Kasumi-1 (cell line): ENCODE measurements at places on chromosomes 7 and 10.

- DNase-seq, result no peak
Observed at GRCh38 chr7:120547605-120548004, 274.6 kb downstream of the KCND2 start.

DNA sequence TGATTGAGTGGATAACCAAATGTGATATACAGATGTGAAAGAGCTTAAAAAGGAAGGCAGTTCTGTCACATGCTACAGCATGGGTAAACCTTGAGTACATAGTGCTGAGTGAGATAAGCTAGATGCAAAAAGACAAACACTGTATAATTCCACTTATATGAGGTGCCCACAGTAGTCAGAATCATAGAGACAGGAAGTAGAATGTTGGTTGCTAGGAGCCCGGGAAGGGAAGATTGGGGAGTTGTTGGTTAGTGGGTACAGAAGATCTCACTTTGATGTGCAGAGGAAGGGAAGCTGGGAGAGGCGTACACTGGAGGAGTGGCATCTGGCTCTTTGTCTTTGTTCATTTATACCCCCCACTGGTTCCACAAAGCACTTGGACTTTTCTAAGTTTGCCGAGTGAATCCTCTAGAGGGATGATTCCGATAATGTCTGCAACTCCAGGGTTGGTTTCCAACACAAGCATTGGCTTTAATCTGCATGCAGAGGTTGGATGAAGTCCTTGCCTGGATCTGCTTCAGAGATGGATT is 39.5 kb downstream of the TSPAN14 start:
- DNase-seq, result peak; percentile 98

DNA sequence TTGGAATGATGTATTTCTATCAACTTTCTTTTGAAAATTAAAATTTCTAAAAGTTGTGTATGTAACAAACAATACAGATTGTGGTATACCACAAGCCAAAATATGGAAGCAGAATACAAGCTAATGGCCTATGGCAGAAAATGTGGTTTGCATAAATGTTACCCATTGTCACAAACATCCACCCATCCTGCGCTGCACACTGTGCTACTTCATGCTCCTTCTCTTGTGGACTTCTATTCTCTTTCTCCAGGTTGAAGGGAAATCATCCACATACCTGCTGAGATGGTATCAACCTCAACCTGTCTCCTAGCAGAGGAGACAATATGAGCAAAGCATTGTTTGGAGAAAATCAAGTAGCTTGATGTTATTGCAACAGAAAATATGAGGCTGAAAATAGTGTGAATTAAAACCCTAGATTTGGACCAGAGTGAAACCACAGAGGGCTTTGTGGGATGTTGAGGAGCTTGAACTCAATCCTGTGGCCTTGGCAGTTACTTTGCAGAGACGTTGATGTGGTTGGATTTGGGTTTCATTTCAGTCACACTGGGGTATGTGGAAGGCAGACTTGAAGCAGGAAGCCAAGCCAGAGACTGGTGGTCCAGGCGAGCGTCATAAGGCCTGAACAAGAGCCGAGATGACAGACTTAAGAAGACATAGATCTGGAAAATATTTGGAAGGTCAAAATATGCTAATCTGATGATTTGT is 63.8 kb downstream of the ICA1 start:
- DNase-seq, result no peak

- DNase-seq, result peak; percentile 80
Observed at GRCh38 chr10:6382081-6382480, 179.3 kb downstream of the PFKFB3 start.

DNA sequence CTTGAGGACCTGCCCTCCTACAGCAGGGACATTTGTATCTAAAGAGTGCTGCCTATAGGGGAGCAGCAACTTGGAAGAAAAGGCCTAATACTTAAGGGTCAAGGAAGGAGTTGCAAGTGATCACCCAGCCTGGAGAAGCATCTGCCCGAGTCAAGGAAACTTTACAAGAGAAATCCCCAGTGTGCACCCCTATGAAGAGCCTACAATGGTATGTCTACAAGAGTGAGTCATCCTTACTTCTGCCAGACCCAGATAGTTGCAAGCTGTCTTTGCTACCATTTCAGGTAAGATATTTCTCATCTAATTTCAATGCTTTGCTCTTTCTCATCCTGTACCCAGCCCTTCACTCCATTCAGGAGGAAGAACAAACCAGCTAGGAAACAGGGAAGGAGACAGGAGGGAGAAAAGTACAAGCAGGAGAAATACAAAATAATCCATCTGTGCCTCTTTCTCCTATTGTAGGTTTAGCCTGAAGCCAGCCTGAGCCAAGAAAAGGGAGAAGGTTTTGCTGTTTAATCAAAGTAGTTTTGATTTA is 34.4 kb upstream of the AGR3 start:
- no peak for DNase-seq

- DNase-seq, result no peak
Observed at GRCh38 chr7:431658-432111, 88.0 kb downstream of the PDGFA start.

GRCh38 chr7:42154173-42154572 is 82.8 kb downstream of the GLI3 start:
- DNase-seq, result no peak

GRCh38 chr7:55128693-55129394 is 110.0 kb downstream of the EGFR start:
- DNase-seq, result no peak

DNA sequence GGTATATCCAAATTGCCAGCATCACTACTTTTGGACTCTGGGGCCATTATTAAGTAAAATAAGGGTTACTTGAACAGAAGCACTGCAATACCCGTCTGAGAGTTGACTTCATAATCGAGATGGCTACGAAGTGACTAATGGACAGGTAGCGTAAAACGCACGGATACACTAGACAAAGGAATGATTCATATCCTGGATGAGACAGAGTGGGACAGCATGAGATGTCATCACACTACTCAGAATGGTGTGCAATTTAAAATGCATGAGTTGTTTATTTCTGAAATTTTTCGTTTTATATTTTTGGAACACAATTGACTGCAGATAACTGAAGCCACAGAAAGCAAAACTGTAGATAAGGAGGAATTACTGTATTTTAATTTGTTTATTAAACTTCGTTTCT is 421.5 kb upstream of the LRGUK start:
- no peak for DNase-seq

- DNase-seq, result no peak
Observed at GRCh38 chr10:1961989-1962388, 224.7 kb upstream of the ADARB2 start.

GRCh38 chr10:68318331-68319059 is 13.4 kb upstream of the HNRNPH3 start:
- no peak for DNase-seq

DNA sequence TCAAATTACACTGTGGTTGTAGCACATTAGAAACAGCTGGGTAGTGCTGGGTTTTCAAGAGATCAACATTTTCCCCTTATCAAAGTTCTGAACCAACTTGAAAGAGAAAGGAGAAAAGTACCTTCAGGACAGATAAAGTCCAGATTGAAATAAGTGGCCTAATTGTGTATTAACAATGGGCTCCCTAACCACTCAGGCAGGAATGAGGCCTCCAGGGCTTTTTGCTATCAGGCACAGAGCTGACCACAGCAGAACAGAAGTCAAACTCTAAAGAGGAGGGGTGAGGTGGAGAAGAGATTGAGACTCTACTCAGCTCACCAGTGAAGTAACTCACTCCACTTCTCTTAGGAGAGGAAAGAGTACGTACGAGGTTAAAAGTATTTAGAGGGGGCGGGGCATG is 394.1 kb upstream of the PHF14 start:
- no peak for DNase-seq

GRCh38 chr10:103123282-103124024 is 69.6 kb downstream of the NT5C2 start:
- DNase-seq, result no peak

- no peak for DNase-seq
Observed at GRCh38 chr10:14329746-14330173, 964 bp downstream of the FRMD4A start.

- DNase-seq, result no peak
Observed at GRCh38 chr7:78587443-78588044, 789.0 kb downstream of the PHTF2 start.

- DNase-seq, result no peak
Observed at GRCh38 chr7:12570534-12571461, at the start of gene SCIN. SCIN (plus strand) TSS chr7:12570720; CDS start chr7:12570787, 67 bp downstream.

- DNase-seq, result no peak
Observed at GRCh38 chr10:95451568-95452524, 109.3 kb downstream of the SORBS1 start.

- no peak for DNase-seq
Observed at GRCh38 chr10:118605694-118606093, 10.2 kb upstream of the PRLHR start.
